ENCODE measurements at places on chromosomes 6 and 20. TPM values are rescaled to one million over a fixed set of nuclear protein-coding genes. Genes with fewer than 3 reads are reported as not detected.

Gene HLA-DOB
- 0.13 TPM for total RNA-seq

Gene HSPA12B
- 0.31 TPM for total RNA-seq

Gene ZNF831
- total RNA-seq, result not detected

Gene VSTM2L
- 0.53 TPM for total RNA-seq

Gene PRICKLE4
- total RNA-seq, result 0.26 TPM

Measured in aortic smooth muscle cell (primary cell).